Smooth muscle cell of trachea (primary cell): ENCODE measurements at places on chromosomes 16 and 17. TPM values are rescaled to one million over a fixed set of nuclear protein-coding genes. Genes with fewer than 3 reads are reported as not detected.

The CDIP1 gene
- 9.0 and 24.6 TPM in 2 replicates for total RNA-seq

The RUNDC3A gene
- total RNA-seq = 0.99 TPM in 1 of 2 replicates, not detected in the other

The SMPD3 gene
- 0.33 TPM in 1 of 2 replicates, not detected in the other for total RNA-seq

The HSD17B1 gene
- total RNA-seq = 1.5 and 1.8 TPM in 2 replicates

The CLTC gene
- total RNA-seq = 523 and 890 TPM in 2 replicates

The TAT gene
- not detected in 2 replicates for total RNA-seq

The PLA2G10 gene
- not detected in 2 replicates for total RNA-seq

The CDRT15 gene
- not detected in 2 replicates for total RNA-seq

The ZNF469 gene
- 3.1 and 13.4 TPM in 2 replicates for total RNA-seq

The MCRIP2 gene
- 11.8 and 20.3 TPM in 2 replicates for total RNA-seq

The KRTAP2-1 gene
- total RNA-seq = not detected in 2 replicates

The C16orf96 gene
- total RNA-seq = 0.17 TPM in 1 of 2 replicates, not detected in the other

The KRTAP17-1 gene
- total RNA-seq = not detected in 2 replicates

The RGS11 gene
- 1.9 and 10.6 TPM in 2 replicates for total RNA-seq

The KCNJ12 gene
- 0.15 and 3.6 TPM in 2 replicates for total RNA-seq

The CTF1 gene
- 3.3 and 6.1 TPM in 2 replicates for total RNA-seq

The PRR35 gene
- not detected in 2 replicates for total RNA-seq

The FAM234A gene
- 66.8 and 71.5 TPM in 2 replicates for total RNA-seq

The PALB2 gene
- total RNA-seq = 7.0 and 8.4 TPM in 2 replicates

The CHST5 gene
- total RNA-seq = 0.15 and 0.17 TPM in 2 replicates

The SHBG gene
- total RNA-seq = 0.17 and 0.29 TPM in 2 replicates

The CCL5 gene
- total RNA-seq = 0.50 TPM in 1 of 2 replicates, not detected in the other

The KCNJ2 gene
- 8.6 and 61.5 TPM in 2 replicates for total RNA-seq

The RNF167 gene
- total RNA-seq = 24.0 and 30.8 TPM in 2 replicates

The DRC7 gene
- not detected in 2 replicates for total RNA-seq

The TMC5 gene
- not detected in 2 replicates for total RNA-seq

The PLEKHH3 gene
- total RNA-seq = 22.3 and 28.7 TPM in 2 replicates

The KRTAP2-2 gene
- total RNA-seq = not detected in 2 replicates

The MT1X gene
- 19.5 and 41.6 TPM in 2 replicates for total RNA-seq

The YBX2 gene
- total RNA-seq = 0.17 and 0.29 TPM in 2 replicates

The ACAP1 gene
- total RNA-seq = 0.58 and 0.99 TPM in 2 replicates

The CASKIN1 gene
- under 0.01 and 2.0 TPM in 2 replicates for total RNA-seq

The CARD14 gene
- under 0.01 TPM in 2 replicates for total RNA-seq

The TPSD1 gene
- not detected in 2 replicates for total RNA-seq
